ENCODE measurements at places on chromosomes 2 and 18.

DNA sequence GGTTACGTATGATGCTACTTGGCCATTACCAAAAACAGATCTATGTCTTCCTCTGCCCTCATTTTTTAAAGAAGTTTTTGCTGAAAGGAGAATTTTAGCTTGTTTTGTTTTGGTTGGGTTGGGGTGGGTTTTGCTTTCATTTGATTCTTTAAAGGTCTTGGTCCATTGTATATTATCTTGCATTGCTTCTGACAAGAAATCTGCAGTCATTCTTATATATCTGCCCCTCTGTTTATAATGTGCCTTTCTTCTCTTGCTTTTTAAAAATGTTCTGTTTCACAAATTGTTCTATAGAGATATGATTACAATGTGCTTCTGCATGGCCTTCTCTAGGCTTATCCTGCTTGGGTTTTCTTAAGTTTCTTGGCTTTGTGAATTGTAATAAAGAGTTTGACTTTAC is 660.6 kb downstream of the RNF144A start:
- no peak for DNase-seq

- no peak for DNase-seq
Measured at GRCh38 chr2:179487010-179487731, 222.5 kb upstream of the SESTD1 start.

DNA sequence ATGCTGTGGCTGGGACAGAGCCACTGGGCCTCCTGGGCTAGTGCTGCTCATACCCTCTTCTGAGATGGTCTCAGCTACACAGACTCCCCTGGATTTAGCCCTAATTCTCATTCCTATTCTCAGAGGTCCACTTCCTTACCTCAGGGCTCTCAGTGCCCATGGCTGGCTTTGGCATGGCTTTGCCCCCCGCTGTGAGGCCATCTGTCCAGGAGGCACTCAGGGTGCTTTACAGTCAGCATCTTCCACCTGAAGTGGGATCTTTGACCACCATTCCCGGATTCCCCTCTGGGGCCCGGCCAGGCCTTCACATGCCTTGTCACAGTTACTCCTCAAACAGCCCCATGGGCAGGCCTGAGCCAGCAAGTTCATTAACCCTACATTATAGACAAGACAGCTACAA is 161.8 kb downstream of the CELF4 start:
- no peak for DNase-seq

- DNase-seq, result no peak
Measured at GRCh38 chr2:130346041-130346740, 3.5 kb downstream of the IMP4 start.

DNA sequence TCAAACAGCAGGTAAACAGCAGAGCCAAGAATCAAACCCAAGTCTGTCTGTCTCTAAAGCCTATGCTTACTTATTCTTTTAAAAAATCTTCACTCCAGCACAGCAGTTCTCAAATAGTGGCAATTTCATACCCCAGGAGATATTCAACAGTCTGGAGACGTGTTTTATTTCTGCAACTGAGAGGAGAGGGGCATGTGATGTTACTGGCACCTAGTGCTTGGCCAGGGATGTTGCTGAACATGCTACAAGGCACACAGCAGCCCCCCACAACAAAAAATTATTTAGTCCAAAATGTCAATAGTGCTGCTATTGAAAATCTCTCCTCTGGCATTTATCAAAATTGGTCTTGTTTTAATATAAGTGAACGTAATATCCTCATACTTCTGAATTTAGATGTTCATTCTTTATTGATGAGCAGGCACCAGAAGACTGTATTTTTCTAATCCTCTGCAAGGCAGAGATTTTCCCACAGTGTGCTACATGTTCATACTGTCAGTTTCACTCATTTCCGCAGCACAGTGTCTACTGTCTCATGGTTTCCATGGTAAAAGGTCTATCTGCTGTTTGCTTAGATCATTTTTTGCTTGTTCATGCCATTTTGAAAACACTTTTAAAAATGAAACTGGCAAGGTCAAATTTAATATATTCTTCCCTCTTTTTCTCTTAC is 90.5 kb downstream of the LRATD1 start:
- no peak for DNase-seq

GRCh38 chr2:188385857-188386256 is 94.2 kb downstream of the GULP1 start:
- no peak for DNase-seq

DNA sequence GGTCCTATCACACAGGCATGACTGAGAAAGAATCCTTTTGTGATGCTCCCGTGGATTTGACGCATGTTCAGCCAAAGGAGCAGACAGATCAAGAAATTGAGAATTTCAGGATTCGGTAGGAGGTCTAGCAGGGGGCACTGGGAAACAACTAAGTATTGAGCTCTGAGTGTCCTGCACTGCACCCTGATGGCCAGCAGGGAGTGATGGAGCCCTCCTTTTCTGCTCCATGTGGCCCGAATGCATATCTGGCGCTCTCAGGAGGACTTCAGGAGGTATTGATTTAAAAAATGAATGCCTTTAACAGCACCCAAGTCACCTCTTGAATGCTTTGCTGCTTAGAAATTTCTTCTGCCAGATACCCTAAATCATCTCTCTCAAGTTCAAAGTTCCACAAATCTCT is 58.0 kb downstream of the ZNF519 start:
- no peak for DNase-seq

- DNase-seq, result peak; percentile 93
Measured at GRCh38 chr2:96507957-96508520, 2.9 kb upstream of the NEURL3 start.

- no peak for DNase-seq
Measured at GRCh38 chr2:221399183-221399582, 172.9 kb downstream of the EPHA4 start.

DNA sequence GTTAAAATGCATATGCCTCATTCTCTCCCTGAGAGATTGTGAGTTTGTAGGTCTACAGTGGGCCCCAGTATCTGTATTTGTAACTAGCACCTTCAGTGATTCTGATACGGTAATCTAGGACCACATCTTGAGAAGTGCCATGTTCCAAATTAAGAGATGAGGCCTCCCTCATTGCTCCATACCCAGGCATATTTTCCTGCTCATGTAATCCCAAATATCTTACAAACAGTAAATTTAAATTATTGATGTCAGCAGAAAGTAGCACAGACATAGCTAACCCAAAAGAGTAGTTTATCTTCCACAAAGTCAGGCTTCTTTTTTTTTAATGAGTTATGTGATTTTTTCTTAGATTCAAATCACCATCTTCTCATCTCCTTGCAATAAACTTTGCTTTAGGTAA is 263.8 kb downstream of the SETBP1 start:
- no peak for DNase-seq

- DNase-seq, result no peak
Measured at GRCh38 chr2:134576478-134576877, 142.3 kb downstream of the TMEM163 start.

- DNase-seq, result no peak
Measured at GRCh38 chr2:42567364-42567763, 1.1 kb upstream of the MTA3 start.

DNA sequence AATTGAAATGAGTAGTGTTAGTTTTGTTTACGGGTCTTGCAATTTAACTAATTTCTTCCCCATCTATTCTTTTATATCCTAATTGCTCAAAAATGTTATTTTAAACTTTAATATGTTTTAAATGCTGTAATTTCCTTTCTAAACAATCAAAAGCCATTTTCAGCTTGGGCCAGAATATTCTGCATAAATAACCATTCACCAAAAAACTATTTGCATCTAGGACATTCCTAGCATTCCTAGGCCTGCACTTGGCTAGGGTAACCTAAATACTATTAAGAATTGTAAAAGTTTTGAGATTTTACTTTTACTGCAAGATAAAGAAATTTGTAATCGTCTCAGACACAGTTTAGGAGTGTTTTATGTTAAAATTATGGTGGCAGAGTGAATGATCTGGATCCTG is 7.8 kb upstream of the ETAA1 start:
- DNase-seq, result no peak

DNA sequence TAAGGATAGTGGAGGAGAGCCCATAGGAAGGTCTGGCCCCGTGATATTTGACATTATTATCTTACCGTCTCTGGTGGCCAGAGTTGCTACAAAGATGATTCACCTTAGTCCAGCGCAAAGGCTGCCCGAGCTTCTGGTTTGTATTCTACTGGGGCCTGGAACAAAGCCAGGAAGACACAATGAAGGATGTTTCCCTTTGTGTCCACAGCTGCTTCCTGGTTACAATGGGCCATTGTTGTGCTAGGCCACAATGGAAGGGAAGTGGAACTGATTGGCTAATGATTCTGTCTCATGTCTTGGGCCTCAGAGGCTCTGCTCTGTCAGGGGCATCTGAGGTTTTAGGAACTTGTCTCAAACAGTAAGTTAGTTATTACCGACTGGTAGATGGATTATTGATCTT is 132.2 kb downstream of the TDRD15 start:
- no peak for DNase-seq

GRCh38 chr18:58780045-58780444 is 84.6 kb upstream of the ZNF532 start:
- DNase-seq, result no peak

- DNase-seq, result no peak
Measured at GRCh38 chr2:100704711-100705110, 115.2 kb upstream of the NPAS2 start.

DNA sequence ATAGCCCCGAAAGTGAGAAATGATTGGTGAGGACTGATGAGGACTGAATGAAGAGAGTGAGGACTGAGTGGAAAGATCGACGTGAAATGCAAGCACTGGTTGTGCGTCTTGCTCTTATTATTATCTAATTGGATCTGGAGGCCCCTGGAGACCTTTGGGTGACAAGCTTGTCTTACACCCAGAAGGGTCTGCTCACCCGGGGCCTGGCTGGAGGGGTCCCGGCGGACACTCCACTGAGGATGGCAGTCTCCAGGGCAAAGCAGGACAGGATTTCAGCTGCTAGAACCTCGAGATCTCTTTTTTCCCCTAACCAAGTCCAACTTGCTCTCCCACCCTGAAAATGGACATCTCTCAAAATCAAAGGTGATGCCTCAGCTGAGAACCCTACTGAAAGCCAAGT is 160.2 kb downstream of the MYT1L start:
- DNase-seq, result no peak

GRCh38 chr2:160397530-160397865 is 96.1 kb downstream of the RBMS1 start:
- no peak for DNase-seq

DNA sequence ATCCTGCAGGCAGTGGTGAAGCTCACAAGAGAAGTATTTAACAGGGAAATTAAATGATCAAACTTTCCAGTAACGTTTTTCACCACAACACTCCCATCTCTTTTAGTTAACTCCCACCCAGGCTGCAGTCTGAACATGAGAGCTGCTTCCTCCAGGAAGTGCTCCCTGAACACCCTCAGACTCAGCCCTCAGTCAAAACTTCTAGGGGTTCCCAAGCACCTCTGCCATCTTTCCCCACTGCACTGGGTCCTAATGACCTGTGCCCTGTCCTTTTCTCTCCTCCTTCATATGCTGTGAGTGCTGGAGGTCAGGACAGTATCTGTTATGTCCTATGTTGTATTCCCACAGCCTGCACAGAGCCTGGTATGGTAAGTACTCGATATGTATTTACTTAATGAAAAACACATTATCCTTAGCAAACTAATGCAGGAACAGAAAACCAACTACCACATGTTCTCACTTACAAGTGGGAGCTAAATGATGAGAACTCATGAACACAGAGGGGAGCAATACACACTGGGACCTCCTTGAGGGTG is 49.2 kb upstream of the ASPRV1 start:
- no peak for DNase-seq

DNA sequence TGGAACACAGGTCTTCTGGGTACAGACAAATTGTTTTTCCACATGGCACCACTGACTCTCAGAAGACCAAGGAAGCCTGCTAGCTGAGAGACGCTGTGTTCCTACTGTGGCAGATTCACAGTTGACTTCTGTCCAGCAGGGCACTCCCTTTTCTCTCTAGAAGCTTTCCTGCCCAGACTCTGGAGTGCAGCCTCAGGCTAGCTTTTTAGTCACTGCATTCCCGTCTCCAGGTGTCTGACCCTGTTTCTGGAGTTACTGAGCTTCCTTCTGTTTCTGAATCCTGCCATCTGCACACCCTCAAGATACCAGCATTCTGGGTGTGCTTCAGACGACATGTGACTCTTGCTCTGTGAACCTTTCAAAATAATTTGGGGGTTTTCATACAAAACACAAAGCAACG is 125.1 kb downstream of the TMEM200C start:
- DNase-seq, result no peak

DNA sequence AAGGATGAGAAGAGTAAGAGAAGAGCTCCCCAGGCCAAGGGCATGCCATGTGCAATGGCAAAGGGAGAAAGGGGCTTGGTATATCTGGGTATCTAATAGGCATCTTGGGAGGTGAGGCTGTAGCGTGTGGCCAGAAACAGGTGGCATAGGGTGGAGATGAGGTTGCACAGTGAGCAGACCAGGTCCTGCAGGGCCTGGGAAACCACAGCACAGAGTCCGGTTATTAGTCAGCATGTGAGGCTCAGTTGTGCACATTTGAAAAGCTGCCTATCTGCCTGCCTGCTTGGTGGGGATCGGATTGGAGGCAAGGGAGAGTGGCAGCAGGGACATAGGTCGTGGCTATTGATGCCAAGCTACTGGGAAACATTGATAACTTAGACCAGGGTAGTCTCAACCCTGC is 190.6 kb downstream of the TPGS2 start:
- DNase-seq, result no peak

DNA sequence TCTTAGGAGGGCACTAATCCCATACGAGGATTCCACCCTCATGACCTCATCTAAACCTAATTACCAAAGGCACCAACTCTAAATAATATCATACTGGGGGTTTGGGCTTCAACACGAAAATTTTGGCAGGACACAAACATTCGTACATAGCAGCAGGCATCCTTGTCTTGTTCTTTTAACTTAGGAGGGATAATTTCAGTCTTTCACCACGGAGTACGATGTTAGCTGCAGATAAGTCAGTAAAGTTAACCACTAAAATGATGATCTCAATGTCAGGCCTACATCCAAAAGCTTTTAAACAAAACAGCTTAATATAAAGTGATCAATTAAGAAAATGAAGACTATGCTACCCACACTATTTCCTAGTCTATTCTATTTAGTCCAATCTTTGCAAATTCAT is 74.9 kb downstream of the ID2 start:
- DNase-seq, result no peak

DNA sequence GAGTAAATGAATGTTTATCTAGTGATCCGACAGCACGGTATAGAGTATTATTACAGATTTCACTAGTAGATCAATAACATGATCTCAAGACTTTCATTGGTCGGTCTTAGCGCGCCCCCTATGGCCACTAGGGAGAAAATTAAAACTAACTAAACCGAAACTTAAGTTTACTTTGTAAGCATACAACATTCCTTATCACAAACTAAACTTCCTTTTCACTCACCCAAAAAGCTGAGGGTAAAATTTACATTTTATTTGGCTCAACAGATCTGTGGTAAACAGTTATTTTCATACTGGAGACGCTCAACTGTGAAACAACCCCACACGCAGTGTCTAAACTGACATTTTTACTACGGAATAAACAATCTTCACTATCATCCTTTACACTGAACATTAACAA is 215.6 kb upstream of the MAP2 start:
- DNase-seq, result no peak

- no peak for DNase-seq
Measured at GRCh38 chr2:148132412-148132811, 111.5 kb downstream of the MBD5 start.
